ENCODE measurements at places on chromosomes 6 and 20.

- no peak for DNase-seq
These were observed 362.1 kb downstream of the PHF3 start for GRCh38 chr6:63997734-63998133.

GRCh38 chr6:160261991-160262680 lies 3.5 kb upstream of the SLC22A2 start:
- DNase-seq = no peak

- no peak for DNase-seq
These were observed 31.8 kb upstream of the HBS1L start for GRCh38 chr6:135086414-135086764.

- no peak for DNase-seq
These were observed 118.5 kb downstream of the PDSS2 start for GRCh38 chr6:107340881-107341280.

DNA sequence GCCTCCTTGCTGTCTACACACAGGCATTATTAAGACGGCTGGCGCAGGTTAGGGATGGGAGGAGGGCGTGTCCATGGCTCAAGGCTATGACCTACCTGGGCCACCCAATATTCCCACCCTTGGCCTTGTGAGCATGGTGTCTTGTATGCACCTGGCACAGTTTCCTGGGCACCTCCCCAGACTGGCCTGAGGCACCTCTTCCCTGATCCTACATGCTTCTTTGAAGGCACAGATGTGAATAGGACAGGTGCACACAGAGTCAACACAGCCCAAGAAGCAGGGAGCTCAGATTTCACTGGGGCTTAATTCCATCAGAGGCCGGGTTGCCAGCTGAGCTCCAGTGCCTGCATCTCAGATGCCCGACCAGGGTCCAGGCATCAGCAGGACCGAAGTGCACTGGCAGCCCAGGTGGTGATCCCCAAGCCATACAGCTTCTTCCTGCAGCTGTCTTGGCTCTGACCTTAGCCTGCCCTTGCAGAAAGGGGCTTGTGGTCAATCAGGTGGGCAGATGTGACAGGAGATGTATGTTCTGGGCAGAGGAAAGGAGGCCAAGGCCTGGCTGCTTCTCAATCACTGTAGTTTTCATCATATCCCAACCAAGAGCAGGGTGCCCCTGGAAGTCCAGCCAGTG lies 287.7 kb downstream of the CLIC5 start:
- DNase-seq = no peak

GRCh38 chr20:52060794-52061714 lies 130.5 kb downstream of the ZFP64 start:
- DNase-seq = no peak

DNA sequence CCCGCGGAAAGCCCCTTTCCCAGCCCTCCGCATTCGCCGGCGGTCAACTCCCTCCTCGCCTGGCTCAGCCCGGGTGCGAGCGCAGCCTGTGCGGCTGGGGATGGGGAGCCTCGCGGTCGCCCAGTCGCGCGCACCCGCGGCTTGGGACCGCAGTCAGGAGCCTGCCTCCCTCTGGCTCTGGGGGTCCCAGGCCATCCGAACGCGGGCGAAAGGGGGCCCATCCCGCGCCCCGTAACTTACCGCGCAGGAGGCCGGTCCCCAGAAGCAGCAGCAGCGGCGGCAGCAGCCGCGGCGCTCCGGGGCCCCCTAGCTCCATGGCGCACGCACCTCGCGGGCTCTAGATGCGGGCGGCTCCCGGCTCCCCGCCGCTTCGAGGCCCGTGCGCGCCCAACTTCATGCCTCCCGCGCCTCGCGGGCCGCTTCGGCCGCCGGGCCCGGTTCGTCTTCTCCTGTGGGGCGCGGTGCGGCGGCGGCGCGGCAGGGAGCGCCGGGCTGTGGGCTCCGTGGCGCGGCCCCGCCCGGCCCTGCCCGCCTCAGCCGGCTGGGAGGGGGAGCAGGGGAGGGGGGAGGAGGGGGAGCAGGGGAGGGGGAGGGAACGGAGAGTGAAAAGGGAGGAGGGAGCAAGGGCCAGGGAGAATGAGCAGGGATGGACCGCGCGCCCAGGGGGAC lies at the start of gene CHRNA4:
Gene CHRNA4 (minus strand): TSS at position 500 of the 669 bp plus-strand sequence. CDS start 184 bp downstream, at position 316.
- no peak for DNase-seq

GRCh38 chr20:61052195-61052750 lies 199.8 kb upstream of the CDH4 start:
- DNase-seq = no peak

GRCh38 chr6:109927052-109927451 lies 51.1 kb upstream of the GPR6 start:
- no peak for DNase-seq

GRCh38 chr6:153073841-153074240 lies 57.2 kb downstream of the RGS17 start:
- DNase-seq = no peak

DNA sequence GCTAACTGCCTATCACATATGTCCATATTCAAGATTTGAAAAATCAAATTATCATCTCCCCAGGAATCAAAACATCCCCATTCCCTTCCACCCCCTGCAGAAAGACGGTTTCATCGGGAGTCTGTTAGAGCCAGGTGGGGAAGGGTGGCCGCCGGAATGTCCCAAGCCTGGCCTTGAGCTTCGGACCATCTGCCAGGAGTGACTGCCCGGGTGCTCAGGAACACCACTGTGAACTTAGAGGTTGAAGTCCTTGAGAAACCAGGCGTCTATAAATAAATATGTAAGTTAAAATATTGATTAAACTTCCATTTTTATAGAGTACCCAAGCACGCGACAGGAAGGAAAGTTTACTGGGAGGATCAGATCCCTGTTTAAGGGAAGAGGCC lies 250.8 kb downstream of the DLL1 start:
- no peak for DNase-seq

DNA sequence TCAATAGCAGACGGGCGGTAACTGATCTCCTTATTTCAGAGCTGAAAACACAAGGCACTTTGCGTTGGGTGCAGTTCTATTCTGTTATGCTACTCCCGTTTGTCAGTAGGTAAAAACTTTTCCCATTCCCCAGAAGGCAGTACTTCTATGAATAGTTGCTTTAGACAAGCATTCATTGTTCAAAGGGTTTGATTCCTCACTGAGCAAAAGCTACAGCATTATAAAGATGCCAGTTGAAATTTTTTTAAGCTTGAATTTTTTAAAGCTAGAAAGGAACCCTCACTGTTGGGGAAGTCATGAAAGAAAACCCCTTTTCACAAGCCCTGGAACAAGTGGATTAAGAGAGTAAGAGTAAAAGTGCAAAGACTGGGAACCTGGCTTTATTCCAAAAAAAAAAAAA lies 42.3 kb downstream of the FUT9 start:
- DNase-seq = no peak

DNA sequence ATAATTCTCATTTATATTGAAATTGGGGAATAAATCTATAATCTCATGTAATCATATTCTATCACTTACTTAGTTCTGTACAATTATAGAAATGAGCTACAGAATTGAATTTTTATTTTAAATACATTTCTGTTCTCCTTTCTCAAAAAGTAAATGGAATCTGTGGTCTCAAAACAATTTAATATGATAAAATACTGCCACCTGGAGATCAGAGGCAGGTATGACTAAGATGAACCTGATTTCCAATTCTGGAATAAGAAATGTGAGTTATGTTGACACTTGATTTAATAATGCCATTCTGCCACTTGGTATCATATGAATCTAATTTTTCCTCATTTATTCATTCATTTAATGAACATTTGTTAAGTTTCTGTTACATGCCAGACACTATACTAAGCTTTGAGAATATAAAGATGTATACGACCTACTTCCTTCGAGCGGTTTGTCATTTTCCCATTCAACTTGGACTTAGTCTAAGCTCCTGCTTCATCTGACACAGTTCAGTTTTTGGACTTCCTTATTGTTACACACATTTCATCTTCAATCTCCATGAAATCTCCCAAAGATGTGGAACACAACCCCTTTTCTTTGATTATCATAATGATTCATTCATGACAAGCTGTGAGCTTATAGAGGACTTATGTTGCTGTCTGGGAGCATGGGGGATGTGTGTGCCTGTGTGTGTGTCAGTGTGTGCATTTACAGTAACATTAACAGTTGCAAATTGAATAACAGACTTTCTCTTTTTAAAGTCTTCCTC lies 7.5 kb upstream of the CCDC28A start:
- no peak for DNase-seq

GRCh38 chr6:25154034-25154596 lies 125.1 kb upstream of the CARMIL1 start:
- DNase-seq = no peak

- DNase-seq = no peak
These were observed 29.1 kb downstream of the SHLD1 start for GRCh38 chr20:5779071-5779900.

- DNase-seq = no peak
These were observed 61.7 kb downstream of the GNAS-AS1 start for GRCh38 chr20:58788896-58789544.

DNA sequence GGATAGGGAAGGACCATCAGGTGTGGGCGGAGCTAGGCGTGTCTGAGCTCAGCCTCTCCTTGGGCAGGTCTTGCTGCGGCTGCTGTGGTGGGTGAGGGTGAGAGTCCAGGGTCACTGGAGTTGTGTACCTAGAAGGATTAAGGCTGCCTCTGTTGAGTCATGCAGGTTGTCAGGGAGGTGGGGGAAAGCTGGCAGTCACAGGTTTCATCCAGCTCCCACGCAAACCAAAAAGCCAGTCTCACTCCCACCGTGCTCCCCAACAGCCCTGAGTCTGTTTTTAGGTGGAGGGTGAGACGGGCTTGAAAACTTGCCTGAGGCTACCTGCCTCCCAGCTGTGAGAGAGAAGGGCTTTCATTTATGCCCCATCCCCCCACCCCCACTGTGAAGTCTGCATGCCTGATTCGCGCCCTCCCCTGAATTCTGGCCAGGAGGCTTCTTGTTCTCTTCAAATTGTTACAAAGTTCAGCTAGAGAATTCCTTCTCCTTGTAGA lies 161.5 kb downstream of the MYLK4 start:
- no peak for DNase-seq

GRCh38 chr6:83462524-83462923 lies 31.7 kb upstream of the ME1 start:
- DNase-seq = no peak

- no peak for DNase-seq
These were observed 13.7 kb downstream of the EXOC2 start for GRCh38 chr6:679282-679681.

GRCh38 chr20:4894409-4894808 lies 106.9 kb downstream of the SLC23A2 start:
- no peak for DNase-seq

GRCh38 chr20:33995053-33995831 lies 1.5 kb downstream of the RALY start:
- no peak for DNase-seq

DNA sequence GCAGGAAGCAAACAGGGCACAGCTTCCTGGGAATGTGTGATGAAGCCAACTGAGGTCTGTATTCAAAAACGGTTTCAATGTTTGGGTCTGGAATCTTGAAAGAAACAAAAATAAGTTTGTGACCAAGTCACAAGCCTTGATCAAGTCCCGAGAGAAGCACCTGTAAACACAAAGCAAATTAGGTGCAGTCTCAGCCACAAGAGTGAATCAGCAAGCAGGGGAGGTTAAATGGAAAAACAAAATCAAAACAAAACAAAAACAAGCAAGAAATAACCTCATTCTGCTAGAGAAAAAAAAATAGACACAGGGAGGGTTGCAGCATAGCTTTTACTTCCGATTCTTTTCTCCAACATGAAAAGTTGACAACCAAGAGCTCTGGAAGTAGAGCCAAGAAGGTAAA lies 201.7 kb downstream of the CLIC5 start:
- no peak for DNase-seq

- no peak for DNase-seq
These were observed 869.7 kb downstream of the PHF3 start for GRCh38 chr6:64505312-64505711.

DNA sequence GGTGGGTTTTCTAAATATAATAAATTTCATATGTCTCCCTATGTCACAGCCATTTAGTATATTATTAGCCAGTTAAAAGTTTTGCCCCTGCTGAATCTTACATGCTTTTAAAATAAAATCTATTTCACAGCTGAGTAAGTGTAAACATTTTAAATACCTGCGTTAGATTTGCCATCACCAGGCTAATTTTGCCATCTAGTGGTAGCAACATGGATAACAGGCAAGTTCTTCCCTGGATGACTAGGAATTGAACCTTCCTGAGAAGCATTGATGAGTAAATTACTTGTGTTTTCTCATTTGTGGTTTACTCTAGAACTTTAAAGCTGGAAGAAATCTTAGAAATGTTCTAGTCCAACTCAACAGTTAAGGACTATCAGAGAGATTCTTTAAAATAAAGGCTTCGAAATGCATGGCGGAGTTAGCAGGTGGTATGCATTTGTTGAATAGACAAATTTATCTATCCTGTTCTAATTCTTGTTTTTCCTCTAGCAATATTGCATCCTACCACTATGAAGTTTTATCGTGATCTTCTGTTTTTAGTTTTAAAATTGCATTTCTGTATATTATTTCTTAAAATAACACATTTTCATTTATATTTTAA lies 2.6 kb downstream of the PRSS35 start:
- DNase-seq = no peak

- DNase-seq = no peak
These were observed 180.4 kb downstream of the SASH1 start for GRCh38 chr6:148523048-148523447.

DNA sequence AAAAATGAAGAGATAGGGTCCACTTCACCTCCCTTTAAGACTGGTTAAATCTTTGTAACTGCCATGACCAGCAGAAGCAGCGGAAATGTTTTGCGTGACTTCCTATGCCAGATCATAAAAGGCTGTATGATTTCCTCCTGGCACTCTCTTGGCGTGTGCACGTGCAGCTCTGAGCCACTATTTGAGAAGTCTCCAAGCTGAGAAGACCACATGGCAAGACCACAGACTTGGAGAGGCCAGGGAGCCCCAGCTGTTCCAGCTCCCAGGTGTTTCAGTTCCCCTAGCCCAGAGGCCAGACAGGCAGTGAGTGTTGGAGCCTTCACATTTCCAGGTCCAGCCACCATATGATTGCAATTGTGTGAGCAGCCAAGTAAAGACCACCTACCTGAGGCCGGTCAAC lies 259.3 kb upstream of the RIN2 start:
- no peak for DNase-seq

- DNase-seq = no peak
These were observed 364.3 kb upstream of the SPTLC3 start for GRCh38 chr20:12644461-12644860.

DNA sequence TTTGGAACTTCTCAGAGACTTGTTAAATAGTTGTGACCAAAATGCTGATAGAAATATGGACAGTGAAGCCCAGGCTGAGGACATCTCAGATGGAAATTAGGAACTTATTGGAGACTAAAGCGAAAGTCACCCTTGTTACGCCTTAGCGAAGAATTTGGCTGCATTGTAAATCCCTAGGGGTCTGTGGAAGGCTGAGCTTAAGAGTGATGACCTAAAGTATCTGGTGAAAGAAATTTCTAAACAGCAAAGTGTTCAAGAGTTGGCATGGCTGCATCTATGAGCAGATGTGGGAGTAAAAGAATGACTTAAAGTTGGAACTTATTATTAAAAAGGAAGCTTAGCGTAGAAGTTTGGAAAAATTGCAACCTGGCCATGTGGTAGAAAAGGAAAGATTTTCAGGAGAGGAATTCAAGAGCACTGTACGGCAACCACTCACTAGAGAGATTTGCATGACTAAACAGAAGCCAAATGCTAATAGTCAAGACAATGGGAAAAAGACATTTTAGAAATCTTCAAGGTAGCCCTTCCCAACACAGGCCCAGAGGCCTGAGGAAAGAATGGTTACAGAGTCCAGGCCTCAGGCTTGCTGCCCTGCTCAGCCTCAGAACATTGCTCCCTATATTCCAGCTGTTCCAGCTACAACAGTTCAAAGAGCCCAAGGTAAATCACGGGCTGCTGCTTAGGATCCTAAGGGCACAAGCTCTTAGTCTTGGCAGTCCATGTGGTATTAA lies 61.6 kb upstream of the TNFRSF21 start:
- DNase-seq = no peak
